ENCODE measurements at places on chromosomes 11 and 22. TPM values are rescaled to one million over a fixed set of nuclear protein-coding genes. Genes with fewer than 3 reads are reported as not detected.

DNA sequence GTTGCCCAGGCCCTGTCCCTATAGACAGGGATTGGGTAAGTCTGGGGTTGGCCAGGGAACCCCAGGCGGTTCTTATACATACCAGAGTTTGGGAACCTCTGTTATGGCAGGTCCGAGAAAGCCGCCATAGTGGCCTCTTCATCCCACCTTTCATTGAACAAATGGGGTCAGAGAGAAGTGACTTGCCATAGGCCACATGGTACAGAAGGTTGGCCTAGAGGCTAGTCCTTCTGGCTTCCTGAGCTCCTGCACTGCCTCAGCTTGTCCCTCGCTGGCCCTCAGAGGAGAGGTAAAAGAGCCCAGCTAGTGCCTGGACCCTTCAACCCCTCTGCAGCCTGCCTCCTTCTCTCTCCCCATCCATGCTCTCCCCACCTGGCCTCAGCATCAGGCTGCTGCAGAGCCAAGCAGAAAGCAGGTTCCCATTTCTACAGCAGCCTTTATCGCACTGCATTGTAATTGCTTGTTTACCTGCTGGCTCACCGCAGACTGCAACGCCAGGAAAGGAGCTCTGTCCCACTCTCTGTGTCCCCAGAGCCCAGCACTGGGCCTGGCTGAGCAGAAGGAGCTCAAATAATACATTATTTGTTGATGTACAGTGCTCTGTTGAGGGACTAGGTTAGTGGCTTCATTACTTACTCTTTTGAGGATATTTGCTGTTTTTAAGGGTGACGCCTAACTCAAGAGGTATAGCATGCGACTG, 103.6 kb downstream of the TRIM29 start:
- no peak for DNase-seq

- DNase-seq = no peak
Measured at GRCh38 chr11:131165036-131165435, 205.4 kb upstream of the NTM start.

- DNase-seq = no peak
Measured at GRCh38 chr11:68997995-68998348, 15.1 kb downstream of the MRGPRF start.

DNA sequence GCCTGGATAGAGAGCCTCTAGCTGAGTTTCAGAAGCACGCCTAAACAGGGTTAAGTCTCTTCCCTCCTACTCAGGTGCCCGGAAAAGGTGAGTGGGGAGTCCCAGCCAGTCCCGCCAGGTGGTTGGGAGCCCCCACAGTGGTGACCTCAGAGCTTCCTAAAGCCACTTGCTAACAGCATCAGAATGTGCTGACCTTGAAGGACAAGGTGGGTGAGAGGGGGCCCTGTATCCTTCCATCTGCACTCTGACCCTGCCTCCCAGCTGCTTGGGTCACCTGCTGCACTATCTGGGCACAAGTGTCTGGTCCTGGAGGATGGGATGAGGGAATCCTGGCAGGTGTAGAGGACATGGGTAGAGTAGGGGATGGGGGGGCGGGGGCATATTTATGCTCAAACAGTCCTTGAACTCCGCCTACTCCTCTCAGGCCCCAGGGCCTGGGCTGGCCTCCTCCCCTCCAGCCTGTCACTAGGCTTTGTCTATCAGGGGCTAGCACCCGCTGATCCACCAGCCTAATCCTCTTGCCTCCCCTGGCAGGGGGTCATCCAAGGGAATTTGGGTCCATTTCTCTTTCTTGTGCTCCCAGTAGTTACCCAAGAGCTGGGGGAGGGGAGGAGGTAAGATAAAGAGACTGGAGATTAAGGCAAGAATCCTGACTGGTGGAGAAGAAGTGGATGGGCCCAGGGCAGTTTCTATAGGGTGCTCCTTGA, 3.4 kb downstream of the USP2 start:
- DNase-seq = no peak

GRCh38 chr11:4991060-4991459, 3.6 kb upstream of the OR51L1 start:
- DNase-seq = no peak

GRCh38 chr11:134395002-134395401, 17.0 kb downstream of the B3GAT1 start:
- no peak for DNase-seq

DNA sequence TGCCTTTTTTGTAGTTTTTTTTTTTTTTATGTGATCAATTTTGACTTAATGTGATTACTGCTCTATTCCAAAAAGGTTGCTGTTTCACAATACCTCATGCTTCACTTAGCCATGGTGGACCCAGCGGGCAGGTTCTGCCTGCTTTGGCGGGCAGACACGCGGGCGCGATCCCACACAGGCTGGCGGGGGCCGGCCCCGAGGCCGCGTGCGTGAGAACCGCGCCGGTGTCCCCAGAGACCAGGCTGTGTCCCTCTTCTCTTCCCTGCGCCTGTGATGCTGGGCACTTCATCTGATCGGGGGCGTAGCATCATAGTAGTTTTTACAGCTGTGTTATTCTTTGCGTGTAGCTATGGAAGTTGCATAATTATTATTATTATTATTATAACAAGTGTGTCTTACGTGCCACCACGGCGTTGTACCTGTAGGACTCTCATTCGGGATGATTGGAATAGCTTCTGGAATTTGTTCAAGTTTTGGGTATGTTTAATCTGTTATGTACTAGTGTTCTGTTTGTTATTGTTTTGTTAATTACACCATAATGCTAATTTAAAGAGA, 12.5 kb downstream of the CCND1 start:
- DNase-seq = no peak

- DNase-seq = no peak
Measured at GRCh38 chr11:64571410-64572091, 19.5 kb upstream of the SLC22A12 start.

DNA sequence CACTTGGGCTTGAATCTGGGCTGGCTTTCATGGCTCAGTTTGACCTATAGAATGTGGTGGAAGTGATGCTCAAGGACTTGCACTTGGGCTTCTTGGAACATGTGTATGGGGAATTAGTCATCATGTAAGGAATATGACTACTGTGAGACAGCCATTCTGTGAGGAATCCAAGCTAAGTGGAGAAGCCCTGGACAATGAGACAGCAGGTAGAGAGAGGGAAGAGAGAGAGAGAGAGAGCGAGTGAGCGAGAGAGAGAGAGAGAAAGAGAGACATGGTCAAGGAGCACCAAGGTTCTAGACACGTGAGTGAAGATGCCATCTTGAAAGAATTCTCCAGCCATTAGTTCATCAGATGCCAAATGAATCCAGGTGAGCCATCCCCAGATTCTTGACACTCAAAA, 261.6 kb upstream of the SORL1-AS1 start:
- no peak for DNase-seq

GRCh38 chr22:32815059-32815458, 13.6 kb downstream of the TIMP3 start:
- DNase-seq = no peak

- no peak for DNase-seq
Measured at GRCh38 chr11:130209954-130210854, 50.6 kb downstream of the ST14 start.

- no peak for DNase-seq
Measured at GRCh38 chr11:119509282-119509841, 86.4 kb upstream of the THY1 start.

DNA sequence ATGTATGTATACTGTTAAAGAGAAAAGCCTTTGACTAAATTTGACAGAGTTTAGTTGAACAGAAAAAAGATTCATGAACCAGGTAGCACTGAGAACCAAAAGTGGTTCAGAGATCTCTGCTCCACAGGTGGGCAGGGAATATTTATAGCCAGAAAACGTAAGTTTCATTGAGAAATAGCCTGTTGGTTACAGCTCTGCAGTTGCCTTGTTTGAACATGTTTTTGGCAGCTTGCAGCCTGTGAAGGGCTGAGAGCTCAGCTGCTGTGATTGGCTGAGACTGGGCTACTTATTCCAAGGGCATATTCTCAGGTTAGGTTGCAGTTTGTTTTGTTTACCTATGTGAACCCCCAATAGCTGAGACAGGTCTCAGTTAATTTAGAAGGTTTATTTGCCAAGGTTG, 13.5 kb upstream of the ZNF74 start:
- DNase-seq = no peak

DNA sequence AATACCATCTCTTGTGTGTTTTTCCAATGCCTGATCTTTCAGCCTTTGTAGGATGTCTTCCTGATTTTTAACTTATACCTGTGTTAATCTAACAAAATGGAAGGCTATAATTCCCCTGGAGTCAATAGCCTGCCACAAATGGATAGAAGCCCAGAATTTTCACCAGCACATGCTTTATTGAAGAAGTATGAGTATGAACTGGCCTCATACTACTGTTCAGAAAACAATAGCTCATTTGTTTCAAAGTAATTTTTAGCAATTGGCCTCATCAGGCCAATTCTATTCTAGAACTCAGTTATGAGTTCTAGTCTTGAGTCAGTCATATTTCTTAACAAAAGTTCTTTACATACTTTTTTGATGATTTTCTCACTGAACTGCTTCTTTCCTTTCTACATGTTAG, 40.6 kb upstream of the SLC37A2 start:
- no peak for DNase-seq

GRCh38 chr11:100546714-100547113, 140.4 kb upstream of the ARHGAP42 start:
- DNase-seq = no peak

DNA sequence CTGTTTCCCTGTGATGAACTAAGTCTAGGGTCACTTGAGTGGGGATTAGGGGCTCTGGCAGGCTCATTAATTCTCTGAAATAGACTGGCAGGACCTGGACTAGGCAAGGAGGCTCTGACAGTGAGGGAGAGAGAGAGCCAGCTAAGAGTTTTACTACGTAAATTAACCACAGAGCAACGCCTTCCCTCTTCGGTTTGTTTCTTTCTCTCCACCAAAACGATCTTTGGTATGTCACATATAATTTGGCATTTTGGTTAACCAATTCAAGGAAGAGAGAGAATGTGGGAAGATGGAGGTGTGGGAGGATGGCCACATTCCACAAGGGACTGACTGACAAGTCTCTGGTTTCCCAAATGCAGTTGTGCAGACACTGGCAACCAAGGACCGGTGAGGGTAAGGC, 27.9 kb downstream of the ATG16L2 start:
- no peak for DNase-seq

GRCh38 chr22:44807915-44808690, 55.7 kb downstream of the ARHGAP8 start:
- no peak for DNase-seq

- DNase-seq = no peak
Measured at GRCh38 chr11:34226210-34226609, 120.8 kb downstream of the NAT10 start.

- no peak for DNase-seq
Measured at GRCh38 chr11:46888636-46889035, 29.7 kb downstream of the LRP4 start.

DNA sequence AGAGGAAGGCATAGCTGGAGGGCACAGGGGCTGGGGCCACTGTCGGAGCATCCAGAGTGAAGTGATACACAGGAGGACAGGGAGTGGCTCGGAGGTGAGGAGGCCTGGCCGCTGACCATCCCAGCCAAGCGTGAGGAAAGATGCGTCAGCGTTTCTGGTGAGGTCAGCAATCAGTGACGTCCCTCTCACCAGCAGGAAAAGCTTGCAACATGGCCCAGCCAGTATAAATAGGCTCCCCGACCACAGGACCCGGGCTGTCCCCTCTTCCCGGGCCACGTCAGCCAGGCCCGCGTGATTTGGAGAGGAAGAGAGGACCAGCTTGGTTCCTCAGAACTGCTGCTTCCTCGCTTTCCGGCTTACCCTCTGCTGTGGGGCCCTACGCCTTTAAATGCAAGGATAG, 4.2 kb upstream of the OSM start:
- no peak for DNase-seq

DNA sequence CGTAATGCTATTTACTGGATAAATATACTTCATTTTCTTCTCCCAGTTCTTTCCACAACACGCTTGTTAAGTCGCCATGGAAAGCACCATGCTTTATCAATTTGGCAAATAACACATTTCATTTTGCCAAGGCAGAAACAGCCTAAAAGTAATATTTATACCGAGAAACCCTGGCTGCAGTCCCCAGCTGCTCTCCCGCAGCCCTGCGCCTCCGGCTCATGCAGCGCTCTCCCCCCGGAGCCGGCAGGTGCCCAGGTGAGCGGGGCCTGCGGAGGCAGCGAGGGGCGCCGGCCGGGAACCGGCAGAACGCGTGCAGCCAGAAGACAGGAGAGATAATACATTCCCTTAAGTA, 681 bp upstream of the ARHGEF12 start:
- DNase-seq = no peak

DNA sequence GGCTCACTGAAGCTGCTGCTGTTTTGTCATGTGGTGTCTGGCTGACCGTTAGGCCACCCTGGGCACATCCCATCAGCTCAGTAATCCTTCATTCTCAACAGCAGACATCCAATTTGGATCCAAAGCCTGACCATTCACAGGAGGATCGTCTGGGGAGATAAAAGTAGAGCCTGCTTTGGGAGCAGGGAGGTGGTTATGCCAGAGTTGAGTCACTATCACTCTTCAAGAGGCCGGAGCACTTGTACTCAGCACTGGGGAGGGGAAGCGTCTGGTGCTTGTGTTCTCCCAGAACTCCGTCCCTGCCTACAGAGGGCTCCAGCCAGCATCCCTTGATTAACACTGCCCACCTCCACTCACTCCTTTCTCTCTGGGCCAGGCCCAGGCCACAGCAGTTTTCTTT, 382.6 kb downstream of the OPCML start:
- DNase-seq = no peak

GRCh38 chr11:102332611-102332994, 14.4 kb upstream of the BIRC2 start:
- no peak for DNase-seq

- DNase-seq = no peak
Measured at GRCh38 chr11:83674102-83674896, 388.1 kb upstream of the CCDC90B start.

- DNase-seq = no peak
Measured at GRCh38 chr11:1600626-1601025, 2.5 kb upstream of the KRTAP5-2 start.

GRCh38 chr22:40635043-40635939, 1.2 kb downstream of the MRTFA start:
- DNase-seq = no peak

- DNase-seq = no peak
Measured at GRCh38 chr11:11946878-11947277, 61.5 kb downstream of the DKK3 start.

APOBEC3B gene
- total RNA-seq = 15.6 TPM

TSGA10IP gene
- total RNA-seq = not detected

PANX3 gene
- total RNA-seq = not detected

CSNK2A3 gene
- total RNA-seq = 2.6 TPM

MOGAT2 gene
- 0.08 TPM for total RNA-seq

IL17REL gene
- total RNA-seq = 0.82 TPM

SCUBE2 gene
- total RNA-seq = 2.8 TPM

LRRC32 gene
- total RNA-seq = 0.15 TPM

SYT12 gene
- total RNA-seq = 0.62 TPM

OR51I1 gene
- total RNA-seq = not detected

IGHMBP2 gene
- total RNA-seq = 27.8 TPM

MFRP gene
- not detected for total RNA-seq

FREY1 gene
- 1.4 TPM for total RNA-seq

BCR gene
- total RNA-seq = 32.1 TPM

TUG1 gene
- total RNA-seq = 69.8 TPM

CNIH2 gene
- total RNA-seq = 9.3 TPM

Data from Panc1 (cell line).